ENCODE measurements at places on chromosomes 16 and 17. TPM values are rescaled to one million over a fixed set of nuclear protein-coding genes. Genes with fewer than 3 reads are reported as not detected.

SKAP1 gene
- not detected for total RNA-seq

CTRB1 gene
- total RNA-seq: not detected

CRYBA1 gene
- total RNA-seq: not detected

NT5C gene
- total RNA-seq: 23.1 TPM

ITGA2B gene
- total RNA-seq: 0.30 TPM

ERN2 gene
- total RNA-seq: not detected

RMI2 gene
- 4.0 TPM for total RNA-seq

HOXB1 gene
- not detected for total RNA-seq

SHISA6 gene
- total RNA-seq: not detected

KRT28 gene
- total RNA-seq: not detected

Data from smooth muscle cell of the pulmonary artery (primary cell).